ENCODE measurements at places on chromosomes 7 and 10. TPM values are rescaled to one million over a fixed set of nuclear protein-coding genes. Genes with fewer than 3 reads are reported as not detected.

GALNT17 gene
- total RNA-seq: 3.9 TPM

KCND2 gene
- 3.4 TPM for total RNA-seq

SUN3 gene
- total RNA-seq: not detected

ACTL6B gene
- total RNA-seq: not detected

WDFY4 gene
- total RNA-seq: 4.6 TPM

ADAM22 gene
- 5.5 TPM for total RNA-seq

SPDYE9 gene
- 1.7 TPM for total RNA-seq

GRM8 gene
- total RNA-seq: 4.1 TPM

SPDYE2 gene
- total RNA-seq: 2.6 TPM

SEMA3C gene
- 93.4 TPM for total RNA-seq

PON3 gene
- 8.2 TPM for total RNA-seq

SH2D4B gene
- total RNA-seq: 1.9 TPM

GALNT11 gene
- 54.2 TPM for total RNA-seq

C10orf105 gene
- 0.48 TPM for total RNA-seq

SLC16A12 gene
- total RNA-seq: 2.2 TPM

EBLN1 gene
- 3.6 TPM for total RNA-seq

CALD1 gene
- 1,052 TPM for total RNA-seq

GSDME gene
- 31.8 TPM for total RNA-seq

CYP51A1 gene
- 93.4 TPM for total RNA-seq

MRLN gene
- 16.9 TPM for total RNA-seq

AFAP1L2 gene
- total RNA-seq: 23.1 TPM

TMEM225B gene
- total RNA-seq: not detected

CAV1 gene
- total RNA-seq: 298 TPM

KLF14 gene
- 0.48 TPM for total RNA-seq

ARID5B gene
- total RNA-seq: 81.9 TPM

PAPSS2 gene
- total RNA-seq: 45.5 TPM

EPHB4 gene
- 97.3 TPM for total RNA-seq

COL13A1 gene
- 18.3 TPM for total RNA-seq

TMEM178B gene
- 2.2 TPM for total RNA-seq

LRRD1 gene
- 4.1 TPM for total RNA-seq

STK31 gene
- 2.6 TPM for total RNA-seq

EPHB6 gene
- total RNA-seq: 4.3 TPM

ZNF398 gene
- total RNA-seq: 13.5 TPM
